Stimulated activated CD8-positive, alpha-beta memory T cell treated with anti-CD3 and anti-CD28 coated beads, Interleukin-12 subunit alpha, Interleukin-12 subunit beta, amount 100 ng/mL, for 1 hour (primary cell): ENCODE measurements at places on chromosomes 13 and 19.

- no peak for DNase-seq
These were observed 22.8 kb upstream of the ITM2B start for GRCh38 chr13:48210178-48210577.

DNA sequence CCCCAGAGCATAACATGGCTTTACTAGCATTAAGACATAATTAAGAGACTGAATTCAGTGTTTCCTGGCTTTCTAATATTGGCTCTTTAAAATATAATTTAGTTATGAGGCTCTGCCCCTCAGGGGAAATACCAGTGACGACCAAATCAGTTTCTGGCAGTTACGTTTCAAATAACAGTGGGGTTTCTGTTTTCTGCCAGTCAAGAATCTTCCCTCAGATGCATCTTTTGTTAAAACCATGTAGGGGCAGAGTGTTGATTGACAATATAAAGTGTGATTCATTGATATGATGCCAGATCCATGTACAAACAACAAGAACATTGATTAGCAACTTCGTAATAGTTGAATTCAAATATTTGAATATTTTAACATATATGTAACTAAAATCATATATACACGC, 1169.7 kb downstream of the DIAPH3 start:
- DNase-seq: no peak

- DNase-seq: no peak
These were observed 75.1 kb downstream of the URI1 start for GRCh38 chr19:30017172-30017571.

- no peak for DNase-seq
These were observed 4.8 kb upstream of the UCHL3 start for GRCh38 chr13:75544681-75545330.

GRCh38 chr19:855142-855541, 3.0 kb downstream of the ELANE start:
- DNase-seq: no peak

DNA sequence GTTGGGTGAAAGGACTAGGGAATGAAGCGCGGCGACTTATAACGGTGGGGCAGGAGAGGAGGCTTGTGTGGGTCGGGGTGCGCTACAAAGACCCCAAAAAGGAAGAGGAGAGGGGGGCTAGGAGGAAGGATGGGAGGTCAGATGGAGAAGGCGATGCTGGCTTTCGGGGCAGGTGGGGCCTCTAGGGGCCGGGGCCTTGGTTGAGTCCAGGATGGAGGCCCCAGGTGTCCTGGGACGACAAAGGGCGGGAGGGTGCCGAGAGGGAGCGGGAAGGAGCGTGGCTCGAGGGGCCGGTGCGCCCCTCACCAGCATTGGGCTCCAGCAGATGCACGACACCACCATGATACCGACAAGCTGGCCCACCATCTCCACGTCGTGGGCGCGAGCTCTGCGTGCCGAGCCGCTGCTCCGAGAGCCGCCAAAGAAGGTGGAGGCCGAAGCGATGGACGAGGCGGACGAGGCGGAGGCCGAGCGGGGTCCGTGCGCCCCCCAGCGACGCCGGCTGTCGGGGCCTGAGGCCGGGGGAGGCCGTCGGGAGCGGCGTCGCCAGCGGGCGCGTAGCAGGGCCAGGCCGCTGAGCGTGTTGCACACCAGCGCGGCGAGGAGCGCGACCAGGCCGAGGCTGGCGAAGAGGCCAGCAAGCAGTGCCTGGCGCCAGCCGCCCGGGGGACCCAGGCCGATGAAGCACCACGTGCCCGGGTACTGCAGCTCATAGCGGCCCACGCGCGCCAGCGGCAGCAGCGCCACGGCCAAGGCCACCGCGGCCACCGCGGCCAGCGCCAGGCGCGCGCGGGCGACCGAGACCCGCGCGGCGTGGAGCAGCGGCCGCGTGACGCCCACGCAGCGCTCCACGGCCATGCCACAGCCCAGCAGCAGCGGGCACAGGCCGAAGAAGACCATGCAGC, 1.8 kb downstream of the PTGER1 start:
- DNase-seq: no peak

- peak; percentile 28 for DNase-seq
These were observed 15.0 kb upstream of the EMC10 start for GRCh38 chr19:50461066-50461875.
